ENCODE measurements at places on chromosomes 5 and 9. TPM values are rescaled to one million over a fixed set of nuclear protein-coding genes. Genes with fewer than 3 reads are reported as not detected.

DNA sequence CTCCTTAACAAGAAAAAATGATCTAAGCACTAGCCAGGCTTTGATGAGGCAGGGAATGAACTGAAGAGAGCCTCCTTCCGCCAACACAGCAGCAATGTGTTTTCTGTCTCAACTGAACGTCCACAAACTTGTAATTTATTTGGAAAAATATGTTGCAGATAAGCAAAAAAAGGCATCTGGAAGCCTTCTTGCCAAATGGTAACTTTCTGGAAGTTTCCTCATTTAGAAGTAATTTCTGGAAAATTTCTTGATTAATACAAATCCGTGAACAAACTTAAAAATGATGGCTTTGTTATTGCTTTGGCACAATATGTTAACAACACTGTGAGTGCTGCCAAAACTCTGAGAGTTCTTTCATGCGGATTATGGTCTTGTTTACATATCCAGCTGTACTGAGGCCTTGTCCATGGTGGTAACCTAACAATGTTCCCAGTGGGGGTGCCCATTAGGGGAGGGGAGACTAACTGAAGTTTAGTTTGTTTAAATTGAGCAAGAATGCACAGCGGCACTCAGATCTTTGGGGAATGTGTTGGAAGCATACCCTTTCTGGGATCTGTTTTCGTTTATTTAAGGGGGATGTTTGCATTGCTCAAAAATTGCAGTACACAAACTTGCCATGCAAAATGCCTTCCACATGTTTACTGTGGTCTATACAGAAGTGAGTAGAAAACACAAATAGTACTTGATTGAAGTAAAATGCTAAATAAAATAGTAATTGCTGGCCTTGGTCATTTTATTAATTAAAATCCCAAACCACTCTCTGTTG, 334.7 kb downstream of the NR2F1-AS1 start:
- DNase-seq = peak; percentile 32

GRCh38 chr5:89435347-89435746, 552.4 kb upstream of the MEF2C start:
- DNase-seq = no peak

DNA sequence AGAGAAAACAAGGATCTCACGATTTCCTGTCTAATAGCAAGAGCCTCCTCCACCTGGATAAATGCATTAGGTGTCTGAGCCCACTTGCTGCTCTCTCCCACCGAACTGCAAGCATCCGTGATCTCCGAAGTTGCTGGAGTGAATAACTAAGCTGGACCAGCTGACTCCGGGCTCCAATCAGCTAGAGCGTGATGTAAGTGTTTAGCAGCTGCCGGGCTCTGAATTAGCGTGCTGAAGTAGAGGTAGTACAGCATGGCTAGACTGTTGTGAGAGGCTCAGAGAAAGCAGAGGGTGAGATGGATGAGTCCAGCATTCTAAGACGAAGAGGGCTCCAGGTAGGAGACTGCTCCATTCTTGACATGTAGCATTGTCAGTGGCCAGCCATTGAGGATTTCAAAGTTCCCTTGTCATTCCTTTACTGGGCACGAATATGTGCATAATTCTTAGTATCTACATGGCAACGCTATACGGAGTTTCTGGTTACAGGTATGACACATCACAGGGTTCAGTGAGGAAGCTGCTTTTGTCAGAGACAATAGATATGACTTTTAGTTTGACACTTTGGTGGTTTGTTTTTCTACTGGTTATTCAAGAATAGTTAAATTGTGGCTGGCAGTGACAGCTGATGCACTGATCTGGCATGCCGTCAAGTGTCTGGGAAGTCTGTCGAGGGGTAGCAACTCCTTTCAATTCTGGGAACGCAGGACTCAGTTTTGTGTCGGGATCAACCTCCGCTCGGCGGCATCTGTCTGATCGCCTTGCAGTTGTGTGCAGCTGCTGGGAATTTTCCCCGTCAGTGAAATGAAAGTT, 232.6 kb downstream of the MAST4 start:
- peak; percentile 70 for DNase-seq

GRCh38 chr5:173055722-173055982, 500 bp upstream of the CREBRF start:
- no peak for DNase-seq

GRCh38 chr5:116766470-116766947, 191.9 kb upstream of the SEMA6A start:
- peak; percentile 43 for DNase-seq

GRCh38 chr9:113875459-113876150, 504 bp upstream of the ZNF618 start:
- no peak for DNase-seq

DNA sequence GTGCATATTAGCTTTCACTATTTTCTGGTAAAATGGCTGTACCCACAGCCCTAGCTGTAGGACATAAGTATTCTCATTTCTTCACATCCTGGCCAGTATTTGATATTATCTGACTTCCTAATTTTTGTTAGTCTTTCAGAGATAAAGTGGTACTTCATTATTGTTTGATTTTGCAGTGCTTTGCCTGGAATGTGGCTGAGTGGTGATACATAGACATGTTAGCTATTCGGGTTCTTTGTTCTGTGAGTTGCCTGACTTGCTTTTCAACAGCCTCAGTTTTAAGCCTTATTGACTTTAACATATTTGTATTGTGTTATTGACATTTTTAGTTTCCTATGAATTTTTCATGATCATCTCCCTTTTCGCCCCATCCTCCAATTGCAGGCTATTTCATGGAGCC, 161.1 kb downstream of the GABBR2 start:
- no peak for DNase-seq

DNA sequence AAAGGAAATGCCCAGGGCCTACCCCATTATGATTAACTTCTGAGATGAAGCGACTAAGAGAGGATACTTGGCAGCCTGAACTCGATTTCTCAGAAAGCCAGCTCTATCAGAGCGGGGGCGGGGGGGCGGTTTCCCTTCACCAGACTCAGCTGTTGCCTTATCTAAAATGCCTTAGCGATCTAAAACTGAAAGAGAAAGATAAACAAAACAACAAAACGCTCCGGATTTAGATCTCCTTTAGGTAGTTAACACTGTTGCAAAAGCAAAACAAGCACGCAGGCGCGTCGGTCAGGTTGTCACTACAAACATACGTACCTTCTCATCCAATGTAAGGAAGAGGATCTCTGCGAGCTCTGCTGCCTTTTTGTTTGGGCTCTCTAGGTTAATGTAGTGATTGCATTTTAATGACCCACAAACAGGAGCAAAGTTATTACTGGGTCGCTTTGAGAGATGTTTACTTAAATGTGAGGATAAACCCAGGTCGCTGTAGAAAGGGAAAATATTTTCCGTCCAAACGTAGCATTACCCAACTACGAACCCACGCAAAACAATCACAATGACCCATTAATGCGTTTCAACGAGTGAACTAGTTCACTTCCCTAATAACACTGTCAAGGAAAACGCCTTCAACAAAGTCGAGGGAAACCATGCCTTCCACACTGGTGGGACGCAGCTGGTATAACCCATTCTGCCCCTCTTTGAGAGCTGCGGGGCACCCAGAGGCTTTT, 982 bp downstream of the EPB41L4A start:
- peak; percentile 36 for DNase-seq

- no peak for DNase-seq
Measured at GRCh38 chr5:179233909-179234562, 111.2 kb downstream of the ADAMTS2 start.

- no peak for DNase-seq
Measured at GRCh38 chr5:55570026-55570425, 35.3 kb upstream of the PLPP1 start.

DNA sequence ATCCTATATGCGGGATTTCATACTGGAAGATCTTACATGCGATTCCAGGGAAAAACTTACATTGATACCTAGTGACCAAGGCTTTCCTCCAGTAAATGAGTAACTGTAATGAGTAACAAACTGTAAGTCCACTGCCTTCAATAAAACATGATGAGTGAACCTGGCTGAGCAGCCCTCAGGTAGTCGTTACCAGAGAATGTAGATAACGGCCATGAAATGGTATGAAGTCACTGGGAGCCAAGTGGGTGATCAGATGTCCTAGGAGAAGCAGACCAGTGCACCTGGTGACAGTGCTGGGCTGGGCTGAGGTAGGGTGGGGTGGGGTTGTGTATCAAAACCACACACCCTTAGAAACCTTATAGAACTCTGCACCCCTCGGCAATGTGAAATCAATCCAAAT, 203.6 kb downstream of the ALDH1A1 start:
- no peak for DNase-seq

- no peak for DNase-seq
Measured at GRCh38 chr9:126114850-126115460, 211.7 kb upstream of the MVB12B start.

- no peak for DNase-seq
Measured at GRCh38 chr5:39475159-39475571, 50.4 kb upstream of the DAB2 start.

DNA sequence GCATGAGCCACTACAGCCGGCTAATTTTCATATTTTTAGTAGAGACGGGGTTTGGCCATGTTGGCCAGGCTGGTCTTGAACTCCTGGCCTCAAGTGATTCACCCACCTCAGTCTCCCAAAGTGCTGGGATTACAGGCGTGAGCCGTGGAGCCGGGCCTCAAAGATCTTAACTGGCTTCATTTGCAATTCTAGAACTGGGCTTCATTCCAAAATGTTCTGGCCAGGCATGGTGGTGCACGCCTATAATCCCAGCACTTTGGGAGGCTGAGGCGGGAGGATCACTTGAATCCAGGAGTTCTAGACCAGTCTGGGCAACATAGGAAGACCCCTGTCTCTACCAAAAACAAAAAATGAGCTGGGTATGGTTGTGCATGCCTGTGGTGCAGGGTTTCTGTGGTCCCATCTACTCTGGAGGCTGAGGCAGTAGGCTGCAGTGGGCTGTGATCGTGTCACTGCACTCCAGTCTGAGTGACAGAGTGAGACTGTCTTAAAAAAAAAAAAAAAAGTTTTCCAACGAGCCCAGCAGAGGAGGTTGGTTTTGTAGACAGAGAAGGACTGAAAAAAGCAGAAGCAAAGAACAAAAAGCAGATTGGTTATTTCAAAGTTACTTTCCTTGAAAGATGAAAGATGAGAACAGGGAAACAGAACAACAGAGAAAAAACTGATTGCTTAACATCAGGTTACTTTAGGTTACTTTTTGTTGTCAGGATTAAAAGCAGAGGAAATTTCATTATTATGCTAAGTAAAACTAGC, 78.2 kb downstream of the ANKRD55 start:
- no peak for DNase-seq

DNA sequence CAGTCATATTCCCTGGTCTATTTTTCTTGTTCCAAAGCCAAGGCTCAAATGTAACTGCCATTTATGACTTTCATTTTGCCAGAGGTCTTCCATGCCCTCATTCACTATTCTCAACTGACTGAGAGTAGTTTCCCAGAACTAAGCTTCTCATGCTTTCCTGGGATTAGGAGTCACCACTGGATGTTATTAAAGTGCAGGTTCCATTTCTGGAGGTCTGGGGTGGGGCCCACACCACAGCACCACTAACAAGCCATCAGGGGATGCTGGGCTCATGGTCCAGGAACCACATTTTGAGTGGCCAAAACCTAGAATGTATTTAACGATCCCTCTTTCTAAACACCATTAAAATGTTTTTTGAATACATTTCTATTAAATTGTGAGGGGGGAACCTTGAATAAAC, 677.6 kb downstream of the SEMA5A start:
- DNase-seq = no peak

Gene ERAP2
- total RNA-seq = 12.9 TPM

Gene LCN9
- total RNA-seq = not detected

Gene SEMA4D
- total RNA-seq = 66.2 TPM

Gene MEIKIN
- not detected for total RNA-seq

Gene PAPPA
- total RNA-seq = 5.6 TPM

Gene TEK
- total RNA-seq = 8.1 TPM
